HT-29 (cell line): ENCODE measurements at places on chromosomes 16 and 17. TPM values are rescaled to one million over a fixed set of nuclear protein-coding genes. Genes with fewer than 3 reads are reported as not detected.
A peak's percentile ranks its signal among the peaks of the same experiment; 100 is the strongest.

The CAPN15 gene
- 161 and 180 TPM in 2 replicates for total RNA-seq

- no peak for DNase-seq
Measured at GRCh38 chr17:73074566-73074965, 17.9 kb downstream of the SLC39A11 start.

- DNase-seq, result peak; percentile 89
Measured at GRCh38 chr16:48526058-48526957, 83.7 kb downstream of the N4BP1 start.

- peak; percentile 43 for DNase-seq
Measured at GRCh38 chr17:74987909-74988711, 678 bp downstream of the CDR2L start.

GRCh38 chr17:38421171-38421841, 7.0 kb upstream of the ARHGAP23 start:
- no peak for DNase-seq

The KCNJ12 gene
- not detected in 2 replicates for total RNA-seq

The KRTAP3-1 gene
- total RNA-seq, result not detected in 2 replicates

DNA sequence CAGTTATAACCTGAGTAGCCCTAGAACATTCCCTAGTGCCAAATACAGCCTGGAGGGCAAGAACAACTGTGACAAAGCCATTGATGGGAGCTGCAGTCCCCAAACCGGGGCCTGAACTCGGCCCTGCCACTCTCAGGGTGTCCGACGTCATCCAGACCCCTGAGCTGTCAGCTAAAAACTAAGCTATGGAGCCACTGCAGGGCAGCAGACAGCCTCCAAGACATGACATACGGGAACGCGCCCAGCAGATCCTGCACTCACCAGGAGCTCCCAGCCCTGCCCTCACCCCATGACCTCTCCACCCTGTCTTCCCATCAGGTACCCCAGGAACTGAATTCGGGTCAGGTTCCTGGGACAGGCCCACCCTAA, 28.4 kb downstream of the KDM8 start:
- DNase-seq, result no peak

The TRAF4 gene
- total RNA-seq, result 295 and 307 TPM in 2 replicates

The YPEL3 gene
- total RNA-seq, result 14.3 and 16.2 TPM in 2 replicates

The NME2 gene
- total RNA-seq, result 838 and 869 TPM in 2 replicates

The PRSS33 gene
- total RNA-seq, result 0.13 TPM in 1 of 2 replicates, not detected in the other

DNA sequence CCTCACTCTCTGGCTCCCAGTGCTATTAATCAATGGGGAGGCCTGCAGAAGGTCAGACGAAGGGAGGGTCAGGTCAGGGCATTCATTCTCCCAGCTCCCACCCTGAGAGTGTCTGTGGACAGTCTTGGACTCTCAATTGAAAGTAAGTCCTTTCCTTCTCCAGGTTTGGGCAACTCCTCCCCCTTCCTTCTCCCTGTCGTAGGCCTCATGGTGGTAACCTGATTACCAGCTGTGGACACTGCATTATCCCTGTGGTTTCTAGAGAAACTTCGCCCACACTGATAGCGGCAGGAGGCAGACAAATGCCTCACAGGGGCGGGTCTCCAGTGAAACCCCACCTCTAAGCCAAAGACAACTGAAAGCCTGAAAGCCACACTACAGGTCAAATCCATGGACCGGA, 57.7 kb upstream of the SLC25A19 start:
- DNase-seq, result peak; percentile 45

The JPT1 gene
- total RNA-seq, result 232 and 245 TPM in 2 replicates

The TBX21 gene
- not detected in 2 replicates for total RNA-seq

The TBC1D3G gene
- total RNA-seq, result not detected in 2 replicates

The RSKR gene
- 11.1 and 12.1 TPM in 2 replicates for total RNA-seq

DNA sequence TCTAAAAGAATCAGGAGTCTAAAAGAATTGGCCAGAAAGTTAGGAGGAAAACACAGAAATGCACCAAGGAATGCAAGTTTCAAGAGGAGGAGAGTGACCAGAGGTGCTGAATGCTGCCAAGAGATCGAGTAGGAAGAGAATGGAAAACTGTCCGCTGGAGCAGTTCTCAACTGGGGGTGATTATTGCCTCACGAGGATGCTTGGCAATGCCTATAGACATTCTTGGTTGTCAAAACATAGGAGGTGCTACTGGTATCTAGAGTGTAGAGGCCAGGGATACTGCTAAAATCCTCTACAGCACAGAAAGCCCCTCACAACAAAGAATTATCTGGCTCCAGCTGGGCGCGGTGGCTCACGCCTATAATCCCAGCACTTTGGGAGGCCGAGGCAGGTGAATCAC, 82.1 kb upstream of the NOL11 start:
- no peak for DNase-seq

GRCh38 chr17:7083592-7083991, 3.5 kb upstream of the CLEC10A start:
- no peak for DNase-seq

The DCXR gene
- 167 and 221 TPM in 2 replicates for total RNA-seq

DNA sequence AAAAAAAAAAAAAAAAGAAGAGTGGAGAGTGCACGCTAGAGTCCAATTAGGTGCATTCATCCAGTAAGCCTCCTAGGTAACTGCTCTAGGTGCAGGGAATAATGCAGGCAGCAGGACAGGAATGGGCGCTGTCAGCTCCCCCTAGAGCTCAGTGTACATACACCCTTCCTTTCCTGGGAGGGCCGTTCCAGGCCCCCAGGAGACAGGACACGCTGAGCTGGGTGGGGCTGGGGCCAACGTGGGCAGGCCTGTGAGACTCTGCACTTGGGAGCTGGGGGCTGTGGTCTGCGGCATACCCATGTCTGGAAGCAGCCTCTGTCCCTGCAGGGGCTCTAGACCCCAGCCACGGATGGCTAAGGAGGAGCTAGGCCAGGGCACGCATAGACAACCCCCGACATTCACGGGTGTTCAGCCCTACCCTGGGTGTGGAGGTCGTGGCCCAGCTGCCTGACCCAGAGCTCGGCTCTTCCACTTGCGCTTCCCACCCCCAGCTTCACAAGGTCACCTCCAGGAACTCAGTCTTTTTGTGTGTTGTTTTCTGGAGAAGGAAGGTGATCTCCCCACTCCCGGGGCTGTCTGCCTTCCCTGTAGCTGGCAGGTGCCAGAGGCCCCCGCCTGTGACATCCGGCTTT, 1.0 kb upstream of the ANTKMT start:
- peak; percentile 60 for DNase-seq

The KRTAP2-2 gene
- total RNA-seq, result not detected in 2 replicates

GRCh38 chr16:252366-253337, 18.0 kb downstream of the FAM234A start:
- no peak for DNase-seq

- DNase-seq, result no peak
Measured at GRCh38 chr16:83814659-83814985, 6.8 kb downstream of the HSBP1 start.

The CLEC18C gene
- total RNA-seq, result 0.33 and 0.76 TPM in 2 replicates

The KRTAP4-5 gene
- total RNA-seq, result not detected in 2 replicates

The TP53TG3C gene
- total RNA-seq, result not detected in 2 replicates

The NTN3 gene
- not detected in 2 replicates for total RNA-seq

The GLTPD2 gene
- total RNA-seq, result not detected in 2 replicates

DNA sequence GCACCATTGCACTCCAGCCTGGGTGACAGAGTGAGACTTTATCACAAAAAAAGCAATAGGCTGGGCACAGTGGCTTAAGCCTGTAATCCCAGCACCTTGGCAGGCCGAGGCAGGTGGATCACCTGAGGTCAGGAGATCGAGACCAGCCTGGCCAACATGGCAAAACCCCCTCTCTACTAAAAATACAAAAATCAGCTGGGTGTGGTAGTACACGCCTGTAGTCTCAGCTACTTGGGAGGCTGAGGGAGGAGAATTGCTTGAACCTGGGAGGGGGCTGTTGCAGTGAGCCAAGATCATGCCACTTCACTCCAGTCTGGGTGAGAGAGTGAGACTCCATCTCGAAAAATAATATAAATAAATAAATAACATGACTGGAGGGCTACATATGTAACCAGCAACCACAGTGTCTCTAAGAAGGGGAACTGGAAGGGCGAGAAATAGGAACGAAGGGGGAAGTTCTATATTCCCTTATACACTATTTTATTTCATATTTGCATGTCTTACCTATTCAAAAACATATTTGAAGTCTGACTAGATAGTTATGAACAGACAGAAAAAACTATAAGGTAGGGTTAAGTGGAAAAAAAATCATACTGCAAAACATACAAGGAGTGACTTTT, 25.9 kb downstream of the MYH11 start:
- DNase-seq, result no peak

GRCh38 chr16:27515874-27516353, 33.8 kb downstream of the GTF3C1 start:
- peak; percentile 50 for DNase-seq

The ABI3 gene
- total RNA-seq, result not detected in 2 replicates

The TEX2 gene
- total RNA-seq, result 9.7 and 9.8 TPM in 2 replicates

The DPEP3 gene
- total RNA-seq, result not detected in 2 replicates

DNA sequence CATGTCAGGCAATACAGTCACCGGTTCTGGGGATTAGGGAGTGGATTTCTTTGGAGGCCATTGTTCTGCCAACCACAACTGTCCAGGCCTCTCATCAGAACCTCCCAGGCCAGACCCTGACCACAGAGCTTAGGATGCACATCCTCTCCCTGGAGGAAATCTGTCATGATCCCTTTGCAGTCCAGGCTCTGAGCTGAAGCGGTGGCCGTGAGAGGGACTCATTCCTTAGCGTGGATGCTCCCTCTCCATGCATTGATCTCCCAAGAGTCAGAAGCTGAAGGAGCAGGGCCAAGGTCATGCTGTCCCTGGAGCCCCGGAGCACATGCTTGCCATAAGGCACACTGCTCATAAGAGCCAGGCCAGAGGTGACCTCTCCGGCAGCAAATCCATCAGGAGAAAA, 181.4 kb downstream of the COPRS start:
- no peak for DNase-seq

- DNase-seq, result no peak
Measured at GRCh38 chr16:85187002-85187401, 74.7 kb upstream of the CIBAR2 start.
